ENCODE measurements at places on chromosomes 4 and X.

- DNase-seq: peak; percentile 5
Measured at GRCh38 chrX:123988423-123989111, 27.1 kb downstream of the STAG2 start.

- DNase-seq: no peak
Measured at GRCh38 chrX:7435822-7436221, 287.9 kb upstream of the PUDP start.

- no peak for DNase-seq
Measured at GRCh38 chr4:10013722-10014121, 7.6 kb downstream of the SLC2A9 start.

- no peak for DNase-seq
Measured at GRCh38 chr4:173256825-173257224, 77.3 kb downstream of the HMGB2 start.

- no peak for DNase-seq
Measured at GRCh38 chr4:140719686-140720085, 36.5 kb downstream of the TBC1D9 start.
